Inflammatory macrophage treated with lipopolysaccharide for 1 hour (primary cell): ENCODE measurements at places on chromosomes 16 and 17.

DNA sequence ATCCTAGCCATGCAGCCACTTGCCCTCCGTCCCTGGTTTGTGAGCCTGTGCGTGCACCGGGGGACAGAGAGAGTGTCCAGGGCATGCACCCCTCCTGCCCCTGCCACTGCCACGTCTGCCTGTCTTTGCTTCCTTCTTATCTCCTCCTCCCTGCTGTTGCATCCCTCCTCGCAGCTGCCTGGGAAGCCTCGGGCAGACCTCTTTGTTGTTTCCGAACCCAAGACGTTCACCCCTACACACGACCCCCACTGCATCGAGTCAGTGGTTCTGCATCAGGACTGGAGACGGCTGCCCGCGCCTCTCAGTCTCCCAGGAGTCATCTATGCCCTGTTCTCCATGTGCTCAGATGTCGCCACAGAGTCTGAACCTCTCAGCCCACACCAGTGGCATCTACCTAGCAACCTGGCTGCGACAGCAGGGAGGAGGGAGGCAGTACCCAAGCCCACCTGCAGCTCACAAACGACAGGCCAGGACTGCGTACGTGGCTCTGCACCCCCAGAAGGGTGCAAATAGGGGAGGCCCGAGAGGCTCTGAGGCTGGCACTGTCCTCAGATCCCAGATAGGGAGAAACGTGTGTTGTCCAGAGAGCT is 5.2 kb downstream of the TIMP2 start:
- no peak for DNase-seq

GRCh38 chr17:74658620-74659019 is 35.1 kb upstream of the CD300E start:
- no peak for DNase-seq

DNA sequence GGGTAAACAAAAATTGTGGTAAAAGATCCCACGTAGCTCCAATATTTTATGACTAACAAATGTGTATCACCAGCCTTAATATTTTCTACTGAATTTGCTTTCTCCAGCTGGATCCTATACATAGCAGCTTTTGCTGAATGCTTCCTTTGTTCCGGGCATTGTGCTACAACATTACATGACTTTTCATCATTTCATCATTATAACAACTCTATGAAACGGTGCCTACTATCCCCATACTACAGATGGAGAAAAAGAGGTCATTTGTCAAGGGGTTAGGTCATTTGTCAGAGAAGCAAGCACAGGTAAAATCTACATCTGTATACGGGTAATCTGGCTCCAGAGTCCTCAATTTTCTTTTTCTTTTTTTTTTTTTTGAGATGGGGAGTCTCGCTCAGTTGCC is 74.3 kb downstream of the KANSL1 start:
- no peak for DNase-seq

DNA sequence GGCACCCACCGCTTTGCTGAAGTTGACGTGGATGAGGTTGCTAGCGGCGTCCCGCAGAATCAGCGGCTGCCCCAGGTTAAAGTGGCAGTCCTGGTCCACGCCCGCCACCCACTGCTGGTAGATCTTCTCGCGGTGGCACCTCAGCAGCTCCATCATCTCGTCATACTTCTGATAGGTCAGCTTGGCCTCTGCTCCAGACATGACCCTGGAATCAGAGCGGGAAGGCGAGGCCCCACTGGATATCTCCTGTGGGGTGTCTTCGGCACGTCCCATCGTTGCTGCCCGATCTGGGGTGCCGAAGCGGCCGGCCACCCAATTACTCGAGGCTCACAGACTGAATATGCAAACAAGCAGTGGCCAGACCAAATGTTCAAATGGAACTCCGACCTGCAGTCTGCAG is 16.5 kb downstream of the DNAH17 start:
- DNase-seq = no peak

- DNase-seq = no peak
Observed at GRCh38 chr17:47237841-47238240, 15.8 kb upstream of the ITGB3 start.

- DNase-seq = no peak
Observed at GRCh38 chr17:19541445-19541844, 7.8 kb downstream of the SLC47A1 start.

DNA sequence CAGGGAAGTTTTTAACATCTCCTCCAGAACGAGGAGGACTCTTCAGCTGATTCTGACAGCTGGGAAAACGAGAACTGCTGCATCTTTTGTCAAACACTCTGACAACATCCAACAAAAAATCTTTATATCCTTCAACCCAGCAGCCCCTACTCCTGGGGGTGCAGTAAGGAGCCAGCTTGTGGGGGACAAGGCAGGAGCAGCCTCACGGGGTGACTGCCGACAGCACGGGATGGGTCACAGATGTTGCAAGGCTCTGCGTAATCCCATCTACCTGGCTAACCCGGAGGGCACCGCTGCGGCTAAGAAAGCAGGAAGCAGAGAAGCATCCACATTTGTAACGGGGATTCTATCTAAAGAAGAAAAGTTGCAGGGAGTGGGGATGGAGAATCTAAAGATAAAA is 28.6 kb downstream of the WDR45B start:
- no peak for DNase-seq

DNA sequence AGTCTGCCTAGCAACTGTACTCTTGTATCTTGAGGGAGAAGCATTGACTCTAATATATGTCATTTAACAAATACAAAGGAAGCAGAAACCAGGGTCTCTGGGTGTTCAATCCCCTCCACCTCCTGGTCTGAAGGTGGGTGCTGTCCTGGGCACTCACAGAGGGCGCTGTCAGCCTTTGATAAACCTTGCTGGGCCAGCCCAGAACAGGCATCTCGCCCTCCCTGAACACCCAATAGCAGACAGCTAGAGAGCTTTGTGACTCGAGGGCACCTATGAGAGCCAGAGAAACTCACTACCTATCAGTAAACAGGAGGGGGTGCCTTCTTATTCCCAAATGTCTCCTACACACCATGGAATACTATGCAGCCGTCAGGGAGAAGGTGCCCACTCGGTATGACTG is 6.4 kb upstream of the PIPOX start:
- no peak for DNase-seq

DNA sequence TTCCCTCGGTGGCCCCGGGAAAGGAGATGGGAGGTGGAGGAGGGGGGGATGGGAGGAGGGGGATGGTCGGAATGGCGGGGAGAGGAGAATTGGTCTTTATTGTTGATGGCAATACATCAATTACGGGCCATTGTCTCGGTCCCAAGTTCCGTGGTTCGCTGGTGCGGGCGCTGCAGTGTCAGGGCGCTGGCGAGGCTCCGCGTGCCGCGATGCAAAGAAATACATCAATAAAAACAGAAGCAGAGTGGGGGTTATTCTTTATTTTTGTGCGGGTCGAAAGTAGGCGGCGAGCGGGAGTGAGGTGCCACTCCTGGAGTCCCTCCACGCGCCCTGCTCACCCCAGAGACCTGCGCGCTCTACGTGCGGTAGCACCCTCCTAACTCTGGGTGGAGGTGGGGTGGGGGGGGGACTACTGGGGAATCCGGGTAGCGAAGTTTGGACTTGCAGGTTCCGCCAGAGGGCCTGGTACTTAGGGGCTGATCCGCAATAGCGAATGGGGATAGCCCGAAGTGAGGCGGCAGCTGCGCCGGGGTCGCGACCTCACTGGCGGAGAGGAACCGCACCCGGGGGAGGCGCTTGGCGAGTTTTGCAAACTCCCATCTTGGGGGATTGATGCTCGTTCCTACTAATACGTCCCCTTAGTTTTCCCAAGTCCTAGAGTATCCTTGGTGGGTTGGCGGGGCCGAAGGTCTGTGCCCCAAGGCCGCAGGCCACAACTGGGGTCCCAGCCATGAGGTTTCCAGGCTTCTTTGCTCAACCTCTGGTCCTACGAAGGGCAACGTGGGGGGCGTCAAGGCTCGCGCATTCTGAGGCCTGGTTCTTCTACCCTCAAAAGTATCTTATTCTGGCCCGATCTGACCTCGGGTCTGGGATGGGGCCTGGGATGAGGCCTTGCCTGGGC is 3.5 kb upstream of the SALL1 start:
- DNase-seq = no peak

- DNase-seq = no peak
Observed at GRCh38 chr16:77877712-77878347, 89.5 kb downstream of the VAT1L start.

DNA sequence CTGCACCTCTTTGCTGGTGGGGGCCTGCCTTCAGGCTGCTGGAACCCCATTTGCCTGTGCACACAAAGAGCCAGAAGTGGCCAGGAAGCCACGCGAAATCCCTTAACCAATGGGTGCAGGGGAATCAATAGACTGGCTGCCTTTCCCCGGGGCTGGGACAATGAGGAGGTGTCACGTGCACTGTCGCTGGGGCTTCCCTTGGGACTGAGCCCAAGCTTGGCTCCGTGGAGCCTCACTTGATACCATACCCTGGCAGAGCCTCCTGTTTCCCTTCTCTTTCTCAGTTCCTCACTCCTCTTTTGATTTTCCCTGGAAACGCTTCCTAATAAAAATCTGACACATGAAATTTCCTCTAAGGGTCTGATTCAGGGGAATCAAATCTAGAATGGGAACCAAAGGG is 38.8 kb upstream of the C16orf82 start:
- no peak for DNase-seq

- no peak for DNase-seq
Observed at GRCh38 chr17:66671156-66671555, 163.8 kb upstream of the CACNG5 start.

- no peak for DNase-seq
Observed at GRCh38 chr16:88602091-88602490, 31.9 kb downstream of the ZC3H18 start.

GRCh38 chr17:21388066-21388465 is 11.9 kb downstream of the KCNJ12 start:
- DNase-seq = no peak

DNA sequence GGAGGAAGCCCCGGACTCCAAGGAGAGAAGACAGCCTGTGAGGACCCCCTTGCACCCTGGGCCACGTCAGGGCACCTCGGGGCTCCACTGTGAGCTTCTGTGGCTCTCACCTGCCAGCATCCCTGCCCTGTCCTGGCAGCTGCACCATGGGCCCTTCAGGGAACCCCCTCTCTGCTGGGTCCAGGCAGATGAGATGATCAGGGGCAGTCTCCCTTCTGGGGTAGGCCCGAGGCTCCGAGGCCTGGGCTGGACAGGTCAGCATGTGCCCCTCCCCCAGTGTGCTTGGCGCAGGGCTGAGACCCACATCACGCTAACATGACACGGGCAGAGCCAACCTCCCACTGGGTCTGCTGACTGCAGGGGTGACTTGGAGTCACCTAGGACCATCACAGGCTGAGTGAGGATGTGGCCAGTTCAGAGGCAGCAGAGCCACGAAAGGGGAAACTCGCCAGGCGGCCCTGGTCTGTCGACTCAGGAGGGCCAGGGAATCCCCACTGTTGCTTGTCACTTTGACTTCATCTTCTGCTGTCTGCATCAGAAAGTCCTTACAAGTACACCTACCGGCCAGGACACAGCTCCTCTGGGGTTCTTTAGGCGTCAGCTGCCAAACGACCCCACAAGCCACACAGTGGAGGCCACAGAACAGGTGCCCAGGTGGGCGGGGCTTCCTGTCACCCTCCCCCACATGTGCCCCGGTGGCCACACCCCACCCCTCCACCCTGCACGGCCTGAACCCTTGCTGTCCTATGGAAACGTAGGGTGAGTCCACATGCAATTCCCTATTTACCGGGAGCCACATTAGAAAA is 2.2 kb downstream of the GALNS start:
- peak; percentile 92 for DNase-seq

DNA sequence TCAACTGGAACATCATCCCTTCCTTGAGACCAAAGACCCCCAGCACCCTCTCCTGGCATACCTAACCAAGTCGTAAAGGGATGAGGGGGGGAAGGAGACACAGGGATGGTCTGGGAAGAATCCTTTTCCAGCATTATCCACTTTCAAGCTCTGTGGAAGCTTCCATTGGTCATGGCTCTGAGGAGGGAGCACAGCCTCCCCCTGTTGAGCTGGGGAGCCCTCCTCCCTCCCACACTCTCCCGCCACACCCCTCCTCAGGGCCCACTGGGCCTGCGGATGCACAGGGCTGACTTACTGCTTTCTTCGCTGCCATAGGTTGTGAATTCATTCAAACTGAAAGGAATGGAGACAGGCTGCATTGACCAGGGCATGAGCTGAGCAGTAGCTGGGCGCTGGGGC is 12.4 kb downstream of the CSF3 start:
- DNase-seq = no peak

DNA sequence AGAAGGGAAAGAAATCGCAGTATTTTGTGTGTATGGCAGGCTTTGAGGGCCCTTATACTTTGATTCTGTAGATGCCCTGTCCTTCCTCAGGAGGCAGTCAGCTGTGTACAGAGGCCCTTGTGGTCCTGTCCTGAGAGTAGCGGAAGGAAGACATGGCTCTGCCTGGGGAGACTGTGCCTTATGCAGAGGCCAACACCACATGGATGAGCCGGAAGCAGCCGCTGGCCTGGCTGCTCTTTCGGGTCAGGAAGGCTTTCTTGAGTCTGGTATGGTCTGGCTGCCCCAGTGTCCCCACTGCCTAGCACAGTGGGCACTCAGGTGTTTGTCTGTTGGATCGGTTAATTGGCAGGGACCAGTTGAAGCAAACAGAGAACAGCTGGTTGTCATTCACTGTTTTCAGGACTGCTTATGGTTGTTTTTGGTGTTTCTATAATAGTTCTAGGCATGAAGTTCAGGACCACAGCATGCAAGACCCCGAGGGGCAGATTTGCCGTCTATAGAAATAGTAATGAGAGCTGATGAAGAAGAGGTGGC is 12.4 kb downstream of the USP10 start:
- no peak for DNase-seq

- DNase-seq = no peak
Observed at GRCh38 chr16:84547546-84548061, 43.1 kb upstream of the MEAK7 start.

DNA sequence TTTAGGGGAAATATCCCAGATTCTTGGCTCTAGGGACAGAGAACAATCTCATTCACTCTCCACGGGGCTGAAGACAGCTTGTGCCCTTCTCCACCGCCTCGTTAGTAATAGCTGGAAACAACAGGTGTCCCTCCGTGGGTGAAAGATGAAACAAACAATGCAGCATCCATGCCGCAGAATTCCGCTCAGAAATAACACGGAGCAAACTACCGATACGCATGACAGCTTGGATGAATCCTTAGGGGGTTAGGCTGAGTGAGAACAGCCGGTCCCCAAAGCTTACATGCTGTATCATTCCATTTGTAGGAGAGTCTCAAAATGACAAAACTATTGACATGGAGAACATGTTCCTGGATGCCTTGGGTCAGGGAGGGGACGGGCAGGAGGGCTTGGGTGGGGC is 29.4 kb upstream of the CACNG1 start:
- no peak for DNase-seq
